ENCODE measurements at places on chromosomes 1 and 21.

GRCh38 chr21:46600305-46600704 is 4.6 kb downstream of the S100B start:
- DNase-seq: no peak

GRCh38 chr1:221335161-221336101 is 406.5 kb downstream of the DUSP10 start:
- peak; percentile 2 for DNase-seq

DNA sequence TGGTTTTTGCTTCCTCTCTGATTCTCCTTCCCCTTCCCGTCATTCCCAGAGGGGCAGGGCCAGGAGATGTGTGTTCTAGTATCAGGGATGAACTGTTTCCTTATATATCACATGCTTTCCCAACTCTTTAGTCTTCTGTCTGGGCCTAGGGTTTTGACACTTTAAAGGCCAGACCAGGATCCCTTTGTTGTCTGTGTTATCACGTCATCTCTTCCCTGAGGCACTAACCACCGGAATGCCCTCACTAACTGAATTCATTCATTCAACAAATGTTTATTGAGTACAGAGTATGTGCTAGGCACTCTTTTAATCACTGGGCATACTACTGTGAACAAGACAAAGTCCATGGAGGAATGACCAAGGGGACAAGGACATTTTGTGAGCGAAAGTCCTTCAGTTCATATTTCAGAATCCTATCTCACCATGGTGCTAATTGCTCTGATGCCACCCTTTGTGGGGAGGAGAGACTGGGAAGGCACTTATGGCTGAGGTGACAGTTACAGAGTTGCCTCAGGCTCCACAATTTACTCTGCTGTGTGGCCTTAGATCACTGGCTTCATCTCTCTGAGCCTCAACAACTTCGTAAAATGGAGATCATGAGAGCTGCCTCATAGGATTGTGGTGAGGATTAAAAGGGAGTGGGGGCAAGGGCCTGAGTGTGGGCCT is 12.0 kb upstream of the ZNF362 start:
- no peak for DNase-seq

DNA sequence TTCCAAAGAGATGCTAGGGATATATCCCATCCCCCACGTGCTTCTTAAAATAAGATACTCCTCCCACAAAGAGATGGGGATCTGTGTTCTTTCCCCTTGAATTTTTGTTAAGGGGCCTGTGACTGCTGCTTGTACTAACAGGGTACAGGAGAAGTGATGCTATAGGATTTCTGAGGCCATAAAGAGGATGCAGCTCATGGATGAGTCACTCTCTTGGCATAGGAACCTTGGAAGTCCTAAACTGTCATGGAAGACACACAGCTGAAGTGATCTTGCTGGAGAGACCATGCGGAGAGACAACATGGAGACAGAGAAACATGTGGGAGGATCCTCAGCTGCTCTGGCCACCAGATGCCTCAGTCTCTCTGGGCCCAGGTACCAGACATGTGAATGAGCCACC is 157.2 kb downstream of the S1PR1 start:
- DNase-seq: no peak

- no peak for DNase-seq
Observed at GRCh38 chr1:89295187-89295586, 22.5 kb upstream of the GBP5 start.

DNA sequence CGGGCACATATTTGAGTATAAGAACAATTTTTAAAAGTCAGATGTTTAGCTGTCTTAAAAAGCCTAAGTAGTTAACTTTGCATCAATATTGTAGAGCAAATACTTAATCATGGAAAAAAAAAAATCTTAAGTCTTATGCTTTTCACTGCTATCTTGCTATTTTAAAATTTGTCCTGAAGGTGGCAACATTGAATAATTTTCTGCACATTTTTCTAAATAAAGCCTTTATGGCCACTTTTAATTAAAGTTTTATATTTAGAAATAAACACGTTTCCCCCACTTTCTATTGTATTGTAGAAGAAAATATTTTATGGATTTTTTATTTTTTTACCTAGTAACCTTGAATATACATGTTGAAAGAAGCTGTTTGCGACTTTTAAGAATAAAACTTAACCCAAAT is 198.8 kb downstream of the AMY1C start:
- no peak for DNase-seq

DNA sequence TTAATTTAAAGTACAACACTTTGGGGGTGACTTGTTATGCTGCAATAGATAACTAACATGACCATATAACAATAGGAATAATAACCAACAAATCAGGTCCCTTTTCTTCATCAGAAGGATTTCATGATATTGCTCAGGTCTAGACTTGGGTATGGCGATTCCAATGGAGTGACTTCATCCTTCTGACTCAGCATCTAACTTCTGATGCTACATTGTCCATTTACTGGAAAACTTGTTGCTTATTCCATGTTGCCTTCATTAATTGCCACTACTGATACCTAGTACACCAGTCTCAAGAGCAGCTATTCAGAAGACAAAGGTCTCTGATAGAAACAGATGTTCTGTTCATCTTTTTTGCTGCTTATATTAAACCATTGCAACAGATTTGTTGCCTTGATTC is 324.3 kb downstream of the TGFB2 start:
- DNase-seq: no peak

DNA sequence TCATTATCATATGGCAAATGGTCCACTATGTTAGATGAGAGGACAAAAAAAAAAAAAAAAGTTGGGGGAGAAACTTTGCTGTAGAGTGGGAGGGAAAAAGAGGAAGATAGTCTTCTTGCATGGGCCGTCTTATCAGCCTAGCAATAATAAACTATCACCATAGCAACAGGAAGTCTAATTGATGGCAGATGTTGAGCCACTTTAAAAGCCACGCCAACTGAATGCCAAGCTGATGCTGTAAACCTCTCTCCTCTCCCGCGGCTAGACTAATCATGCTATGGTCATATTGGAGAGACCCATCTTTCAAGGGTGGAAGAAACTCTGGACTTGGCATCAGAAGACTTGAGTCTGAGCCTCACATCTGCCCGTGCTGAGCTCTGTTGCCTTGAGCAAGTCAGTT is 122.2 kb upstream of the HOOK1 start:
- DNase-seq: no peak

GRCh38 chr1:117436513-117436912 is 69.3 kb downstream of the MAN1A2 start:
- no peak for DNase-seq

- peak; percentile 64 for DNase-seq
Observed at GRCh38 chr1:236534151-236534651, 10.4 kb downstream of the LGALS8 start.

DNA sequence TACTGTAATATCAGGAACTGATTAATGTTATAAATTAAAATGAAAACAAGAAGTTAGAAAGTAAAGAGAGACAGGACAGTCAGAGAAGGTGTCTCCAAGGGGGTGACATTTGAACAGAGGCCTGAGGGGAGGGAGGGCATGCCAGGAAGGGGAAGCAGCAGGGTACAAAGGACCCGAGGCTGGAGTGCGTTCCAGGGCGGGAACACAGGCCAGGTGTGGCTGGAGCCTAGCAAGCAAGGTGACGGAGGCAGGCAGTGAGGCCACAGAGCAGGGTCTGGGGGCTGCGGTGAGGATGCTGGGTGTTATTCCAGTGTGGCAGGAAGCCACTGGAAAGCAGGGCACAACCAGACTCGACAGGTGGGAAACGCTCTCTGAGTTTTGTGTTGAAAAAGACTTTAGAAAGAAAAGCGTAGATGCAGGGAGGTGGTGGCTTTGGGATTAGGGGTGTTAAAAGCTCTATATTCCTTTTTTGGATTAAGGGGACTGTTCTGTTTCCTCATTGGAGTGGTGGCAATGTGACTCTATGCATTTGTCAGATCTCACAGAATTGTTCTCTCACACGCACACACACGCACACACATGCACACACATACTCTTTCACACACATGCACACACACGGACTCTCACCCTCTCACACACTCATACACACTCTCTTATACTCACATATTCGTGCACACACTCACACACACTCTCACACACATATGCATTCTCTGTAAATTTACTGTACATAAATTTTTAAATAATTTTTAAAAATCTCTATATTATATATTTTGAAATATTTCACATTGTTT is 124.5 kb downstream of the GLIS1 start:
- no peak for DNase-seq

GRCh38 chr1:224435999-224436398 is 1.4 kb upstream of the WDR26 start:
- DNase-seq: no peak

DNA sequence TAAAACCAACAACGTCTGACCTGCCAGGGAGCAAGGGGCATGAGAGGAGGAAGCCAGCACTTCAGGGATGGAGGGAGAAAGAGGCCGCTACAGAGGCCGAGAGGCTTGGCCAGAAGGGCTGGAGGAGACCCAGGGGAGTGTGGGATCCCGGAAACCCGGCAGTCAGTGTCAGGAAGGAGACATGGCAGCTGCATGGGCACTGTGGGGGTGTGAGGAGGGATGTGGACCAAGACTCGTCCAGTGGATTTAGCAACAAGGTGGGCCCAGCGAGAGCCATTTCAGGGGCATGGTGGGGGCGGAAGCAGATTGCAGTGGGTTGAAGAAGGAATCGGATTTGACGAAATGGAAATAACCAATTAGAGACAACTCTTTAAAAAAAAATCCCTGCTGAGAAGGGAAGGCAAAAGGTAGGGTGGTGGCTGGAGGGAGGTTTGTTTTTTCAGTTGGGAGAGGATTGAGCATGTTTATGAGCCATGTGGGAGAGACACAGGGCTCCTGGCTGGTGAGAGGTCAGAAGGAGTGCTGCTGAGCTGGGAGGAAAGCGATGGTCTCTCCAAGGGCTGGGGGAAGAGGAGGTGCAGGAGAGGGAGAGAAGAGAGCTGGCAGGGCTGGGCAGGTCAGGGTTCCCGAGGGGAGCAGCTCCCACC is 4.4 kb downstream of the B4GALT2 start:
- no peak for DNase-seq

GRCh38 chr1:171772312-171772711 is 9.1 kb upstream of the METTL13 start:
- DNase-seq: no peak

DNA sequence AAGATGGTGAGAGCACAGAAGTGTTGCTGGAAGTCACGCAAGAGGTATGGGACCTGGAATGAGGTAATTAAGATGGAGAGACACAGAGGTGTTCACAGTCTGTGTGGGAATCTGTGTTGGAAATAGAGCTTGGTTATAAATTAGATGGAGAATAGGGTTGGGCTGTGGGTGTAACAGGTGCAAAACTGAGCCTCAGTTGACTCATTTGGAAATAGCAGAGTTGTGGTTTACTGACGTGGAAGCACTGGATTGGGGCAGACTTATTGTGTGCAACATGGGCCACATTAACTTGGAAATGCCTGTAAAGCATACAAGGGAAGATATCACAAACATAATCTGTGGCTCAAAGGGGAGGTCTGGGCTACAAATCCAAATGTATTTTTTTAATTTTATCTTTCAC is 13.0 kb downstream of the CAMSAP2 start:
- peak; percentile 33 for DNase-seq

DNA sequence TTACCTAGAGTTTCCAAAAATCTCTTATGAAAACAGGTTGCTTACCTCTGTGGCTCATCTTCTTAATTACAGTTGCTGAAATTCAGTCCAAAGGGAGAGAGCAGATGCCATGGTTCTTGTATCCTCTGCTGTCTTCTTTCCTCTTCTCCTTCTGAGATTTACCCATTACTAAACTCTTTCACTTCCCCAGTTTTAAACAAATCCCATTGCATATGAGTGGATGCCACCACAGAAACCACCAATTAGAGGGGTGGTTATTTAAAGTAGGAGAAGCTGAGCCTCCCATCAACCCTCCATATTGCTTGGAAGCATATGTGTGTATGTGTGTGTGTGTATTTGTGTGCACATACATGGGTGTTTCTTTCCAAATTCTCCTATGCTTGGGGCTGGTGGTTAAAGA is 128.5 kb upstream of the KCNK1 start:
- DNase-seq: no peak

Measured in stimulated activated CD4-positive, alpha-beta T cell treated with anti-CD3 and anti-CD28 coated beads, Interleukin-15, amount 100 ng/mL, for 24 hours (primary cell).